ENCODE measurements at places on chromosomes 1 and 21.

- DNase-seq: no peak
These were observed 107.5 kb downstream of the NEK7 start for GRCh38 chr1:198264282-198264681.

- no peak for DNase-seq
These were observed 132.2 kb downstream of the CLIC6 start for GRCh38 chr21:34800797-34801518.

DNA sequence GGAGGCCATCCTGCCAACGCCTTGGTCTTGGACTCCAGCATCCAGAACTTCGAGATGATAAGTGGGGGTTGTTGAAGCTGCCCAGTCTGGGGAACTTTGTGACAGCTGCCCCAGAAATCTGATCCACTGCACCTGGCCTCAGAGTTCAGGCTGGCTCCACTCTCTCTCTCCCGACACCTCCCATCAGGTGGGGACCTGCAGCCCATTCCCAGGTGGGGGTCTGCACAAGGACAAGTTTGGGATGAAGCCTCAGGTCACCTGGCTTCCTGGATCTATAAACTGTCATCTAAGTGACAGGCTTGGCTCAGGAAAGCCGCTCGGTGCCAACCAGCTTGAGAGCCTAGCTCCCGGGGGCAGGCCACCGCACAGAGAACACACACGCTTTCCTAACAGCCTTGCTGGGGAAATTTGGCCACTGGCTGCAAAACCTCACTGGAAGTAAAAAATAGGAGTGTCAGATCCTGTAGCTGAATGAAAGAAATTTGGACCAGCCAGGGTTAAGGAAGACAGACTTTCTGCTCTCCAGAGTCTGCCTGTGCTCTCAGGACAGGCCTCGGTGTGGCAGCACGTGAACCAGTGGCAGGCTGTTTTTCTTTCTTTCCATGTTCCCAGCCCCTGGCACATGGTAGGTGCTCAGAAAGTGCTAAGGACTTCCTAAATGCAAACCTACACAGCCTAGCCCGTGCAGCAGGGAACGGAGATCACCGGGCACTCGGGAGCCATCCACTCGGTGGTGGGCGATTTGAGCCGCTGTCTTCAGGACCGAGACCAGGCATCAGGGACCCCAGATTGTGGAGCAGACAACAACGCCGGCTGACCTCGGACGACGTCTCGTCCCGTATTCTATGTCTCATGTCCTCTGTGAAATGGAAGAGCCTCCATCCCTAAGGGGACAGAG lies 42.6 kb upstream of the LBR start:
- no peak for DNase-seq

DNA sequence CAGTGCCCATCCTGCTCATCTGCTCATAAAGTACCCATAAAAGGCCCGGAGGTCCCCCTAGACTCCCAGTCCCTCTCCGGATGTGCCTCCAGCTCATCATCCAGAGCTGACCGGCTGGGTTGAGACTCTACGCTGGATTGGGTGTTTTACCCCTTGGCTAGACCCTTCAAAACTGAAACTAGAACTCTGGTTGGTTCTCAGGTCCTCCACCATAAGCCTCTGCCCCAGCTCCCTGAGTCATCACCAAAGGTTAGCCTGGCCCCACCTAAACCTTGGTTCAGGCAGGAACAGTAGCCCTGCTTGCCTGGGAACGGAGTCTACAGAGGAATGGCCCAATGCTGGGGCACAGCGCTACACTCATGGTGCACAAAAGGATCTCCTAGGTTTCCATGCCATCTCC lies 75.1 kb downstream of the TLR5 start:
- no peak for DNase-seq

- no peak for DNase-seq
These were observed 131.3 kb downstream of the EIF4G3 start for GRCh38 chr1:21045351-21045750.

- DNase-seq: no peak
These were observed 407.1 kb downstream of the LMO4 start for GRCh38 chr1:87735750-87736149.

GRCh38 chr21:19914028-19914427 lies 1084.2 kb upstream of the NCAM2 start:
- DNase-seq: no peak

DNA sequence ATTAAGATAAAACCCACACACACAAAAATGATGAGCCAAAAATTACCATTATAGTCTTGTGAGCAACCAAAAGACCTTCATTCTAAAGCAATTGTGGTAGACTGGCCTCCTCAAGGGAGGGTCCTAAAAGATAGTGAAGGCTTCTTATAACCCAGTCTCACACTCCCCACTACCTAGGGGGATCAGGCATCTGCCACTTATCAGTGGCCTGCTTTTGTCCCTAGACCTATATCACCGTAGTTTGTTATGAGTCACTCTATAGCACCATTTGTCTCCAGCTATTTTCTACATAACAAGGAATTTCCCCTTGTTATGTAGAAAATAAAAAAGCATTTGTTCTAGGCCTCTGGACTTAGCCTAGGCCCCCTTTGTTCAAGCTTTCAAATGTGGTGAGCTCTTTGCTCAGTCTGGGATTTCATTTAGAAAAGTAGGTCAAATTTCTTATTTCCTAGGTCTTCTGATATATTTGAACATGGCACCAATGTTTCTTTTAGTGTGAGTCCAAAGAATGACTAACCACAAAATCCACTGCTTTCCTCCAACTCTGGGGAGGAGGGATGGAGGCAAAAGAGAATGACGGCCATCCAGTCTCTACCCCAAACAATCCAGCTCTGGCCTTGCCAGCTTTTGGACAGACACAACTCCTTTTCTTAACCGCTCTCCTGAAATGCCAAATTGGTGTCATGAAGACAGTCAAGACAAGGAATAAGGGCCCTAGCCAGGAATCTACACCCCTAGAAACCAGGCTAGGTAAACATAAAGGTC lies 8.9 kb downstream of the ADAR start:
- DNase-seq: no peak

DNA sequence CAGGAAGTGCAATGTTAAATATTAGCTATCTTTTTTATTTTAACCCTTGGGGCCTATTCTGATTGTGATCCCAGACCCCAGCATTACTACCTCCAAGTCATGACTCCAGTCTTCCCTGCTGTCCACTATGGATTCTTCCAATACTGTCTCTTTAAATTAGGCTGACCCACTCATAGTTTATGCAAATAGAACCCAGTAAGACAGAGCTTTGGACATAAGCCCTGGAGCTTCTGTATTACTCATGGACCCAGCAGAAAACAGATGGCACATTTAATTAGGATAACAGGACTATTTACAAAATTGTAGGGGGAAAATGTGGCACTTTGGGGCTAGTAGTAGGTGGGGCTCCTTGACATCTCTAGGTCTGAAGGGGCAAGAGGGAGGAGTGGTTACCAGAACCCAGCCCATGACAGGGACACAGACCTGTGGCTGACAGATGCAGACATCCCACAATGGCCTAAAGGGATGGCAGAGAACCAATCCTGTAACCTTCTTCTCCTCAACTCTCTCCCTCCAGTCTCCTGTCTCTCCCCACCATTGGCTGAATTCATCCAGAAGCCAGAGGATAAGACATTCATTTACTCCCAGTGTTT lies 233.5 kb downstream of the OMA1 start:
- no peak for DNase-seq

DNA sequence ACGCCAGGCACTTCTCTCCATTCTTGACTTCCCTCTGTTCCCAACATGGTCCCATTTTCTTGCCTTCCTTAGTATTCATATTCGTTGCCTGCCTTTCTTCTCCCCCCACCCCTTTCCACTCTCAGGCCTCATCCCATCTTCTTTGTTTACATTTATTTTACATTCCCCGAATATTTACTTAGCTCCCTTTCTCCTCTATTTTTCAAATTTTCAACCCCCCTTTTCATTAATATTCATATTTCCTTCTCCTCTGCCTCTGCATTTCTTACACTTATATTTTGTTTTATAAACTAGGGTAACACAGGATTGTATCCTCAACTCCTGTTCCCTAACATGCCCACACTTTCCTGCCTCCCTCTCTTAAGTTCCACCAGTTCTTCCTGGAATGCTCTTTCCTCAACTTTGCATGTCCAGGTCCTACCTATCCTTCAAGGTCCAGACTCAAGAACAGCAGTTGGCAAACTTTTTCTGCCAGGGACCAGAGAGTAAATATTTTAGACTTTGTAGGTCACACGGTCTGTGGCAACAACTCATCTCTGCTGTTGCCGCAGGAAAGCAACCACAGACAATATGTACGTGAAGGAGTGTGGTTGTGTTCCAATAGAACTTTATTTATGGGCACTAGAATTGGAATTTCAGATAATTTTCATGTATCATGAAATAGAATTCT lies 29.8 kb upstream of the A3GALT2 start:
- DNase-seq: no peak

- DNase-seq: no peak
These were observed 2.1 kb upstream of the GPR61 start for GRCh38 chr1:109537450-109538178.

- DNase-seq: no peak
These were observed 38.9 kb downstream of the FAM163A start for GRCh38 chr1:179781962-179782361.

DNA sequence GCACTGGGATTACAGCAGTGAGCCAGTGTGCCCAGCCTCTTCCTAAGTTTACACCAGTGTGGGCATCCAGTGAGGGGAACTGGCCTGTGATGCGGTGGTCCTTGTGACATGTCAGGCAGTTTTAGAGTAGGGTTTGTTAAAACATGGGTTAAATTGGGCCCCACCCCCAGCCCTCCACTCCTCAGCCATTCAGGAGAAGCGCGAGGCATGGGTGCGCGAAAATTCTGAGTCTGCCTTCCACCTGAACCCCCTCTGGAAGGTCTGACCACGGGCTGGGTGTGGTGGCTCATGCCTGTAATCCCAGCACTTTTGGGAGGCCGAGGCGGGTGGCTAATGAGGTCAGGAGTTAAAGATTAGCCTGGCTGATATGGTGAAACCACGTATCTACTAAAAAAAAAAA lies 51.7 kb downstream of the SKI start:
- DNase-seq: no peak
